ENCODE measurements at places on chromosomes 7 and 10. TPM values are rescaled to one million over a fixed set of nuclear protein-coding genes. Genes with fewer than 3 reads are reported as not detected.

CTTNBP2 gene
- 0.94 TPM for total RNA-seq

DNA sequence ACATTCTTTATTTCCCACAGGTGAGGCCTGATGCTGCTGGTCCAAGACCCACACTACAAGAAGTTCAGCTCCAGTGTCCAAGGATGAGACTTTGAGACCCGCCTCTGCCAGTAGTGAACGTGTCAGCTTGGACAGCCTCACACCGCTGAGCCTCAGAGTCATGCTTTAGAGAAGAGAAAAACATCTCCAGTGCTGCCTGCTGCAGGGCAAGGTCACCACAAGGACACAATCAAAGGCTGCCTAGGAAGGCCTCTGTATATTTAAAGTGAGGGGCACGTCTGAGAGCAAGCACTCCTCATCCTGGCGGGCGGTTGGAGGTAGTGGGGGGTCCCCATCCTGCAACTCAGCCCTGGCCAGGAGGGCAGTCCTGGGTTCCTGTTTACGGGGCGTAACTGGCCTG is 19.3 kb downstream of the FGFR2 start:
- DNase-seq: no peak

DNA sequence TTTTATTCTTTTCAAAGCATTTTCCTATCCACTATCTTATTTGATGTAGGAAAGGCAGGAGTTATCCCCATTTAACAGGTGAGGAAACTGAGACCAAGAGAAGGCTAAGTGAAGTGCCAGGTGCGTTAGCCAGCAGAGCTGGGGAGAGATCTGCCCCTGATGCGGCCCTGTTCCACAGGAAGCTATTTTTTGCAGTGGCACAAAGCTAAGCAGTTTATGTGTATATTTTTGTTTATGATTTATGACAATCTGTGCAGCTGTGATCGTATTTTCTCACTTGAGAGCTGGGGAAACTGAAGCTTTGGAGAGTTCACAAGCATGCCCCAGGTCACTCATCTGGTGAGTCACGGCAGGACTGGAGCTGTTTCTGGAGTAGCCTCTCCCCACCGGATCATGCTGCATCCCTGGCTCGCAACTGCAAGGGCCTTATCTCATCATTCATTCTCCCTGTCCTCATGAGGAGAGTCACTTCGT is 38.8 kb downstream of the SLC29A3 start:
- DNase-seq: no peak

PAPOLB gene
- 0.30 TPM for total RNA-seq

DMBT1 gene
- total RNA-seq: 0.02 TPM

DNA sequence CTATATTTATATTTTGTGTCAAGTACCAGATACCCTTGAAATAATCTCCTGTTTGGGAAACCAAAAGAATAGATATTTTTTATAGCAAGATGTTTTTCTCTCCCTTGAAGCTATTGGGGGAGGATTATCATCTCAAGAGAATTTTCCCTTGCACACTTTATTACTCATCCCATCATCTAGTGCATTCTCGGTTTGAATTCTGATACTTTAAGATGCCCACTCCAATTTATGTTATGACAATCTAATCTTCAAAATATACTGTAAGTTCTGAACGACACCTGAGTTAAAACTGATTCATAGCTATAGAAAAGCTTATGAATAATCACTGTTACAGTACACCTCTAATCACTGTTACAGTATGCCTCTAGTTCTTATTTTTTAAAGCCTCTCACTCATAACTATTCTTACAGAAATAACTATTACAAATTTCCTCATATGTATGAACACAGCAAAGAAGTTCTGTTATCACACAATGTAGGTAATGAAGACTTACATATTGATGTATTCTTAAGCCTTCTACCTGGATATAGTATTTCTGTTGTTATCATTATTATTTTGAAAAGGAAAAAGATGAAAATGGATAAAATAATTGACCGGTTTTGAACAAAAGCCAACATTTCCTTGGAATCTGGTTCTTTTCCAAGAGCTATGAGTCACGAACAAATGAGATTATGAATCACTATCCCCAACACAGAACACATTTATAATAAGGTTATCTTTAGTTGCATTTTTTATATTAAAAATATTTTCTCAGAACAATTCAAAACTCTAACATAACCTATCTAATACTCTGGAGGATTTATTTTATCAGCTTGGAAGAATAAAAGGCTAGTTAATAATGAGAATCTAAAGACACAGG is 72.3 kb upstream of the FAM13C start:
- DNase-seq: no peak

LIPK gene
- total RNA-seq: not detected
